ENCODE measurements at places on chromosomes 5 and 9.

- no peak for DNase-seq
Observed at GRCh38 chr9:114954956-114955582, 24.7 kb upstream of the TNFSF8 start.

DNA sequence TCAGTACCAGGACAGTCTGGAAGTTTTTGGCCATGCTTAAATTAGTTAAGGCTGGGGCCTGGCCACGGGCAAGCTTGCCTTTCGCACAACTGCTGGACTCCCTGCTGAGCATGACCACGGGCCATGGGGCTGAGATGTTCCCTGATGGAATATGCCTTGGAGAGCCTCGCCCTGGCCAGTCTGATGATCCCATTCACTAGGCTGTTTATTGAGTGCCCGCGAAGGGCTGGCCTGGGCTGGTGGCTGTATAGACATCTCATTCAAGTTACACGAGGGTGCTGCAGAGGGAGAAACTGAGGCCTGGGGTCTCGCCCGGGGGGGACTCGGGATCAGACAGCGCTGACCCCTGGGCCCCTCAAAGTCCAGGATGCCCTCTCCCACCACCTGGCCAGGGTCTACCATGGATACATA, 7.8 kb upstream of the RXRA start:
- no peak for DNase-seq

DNA sequence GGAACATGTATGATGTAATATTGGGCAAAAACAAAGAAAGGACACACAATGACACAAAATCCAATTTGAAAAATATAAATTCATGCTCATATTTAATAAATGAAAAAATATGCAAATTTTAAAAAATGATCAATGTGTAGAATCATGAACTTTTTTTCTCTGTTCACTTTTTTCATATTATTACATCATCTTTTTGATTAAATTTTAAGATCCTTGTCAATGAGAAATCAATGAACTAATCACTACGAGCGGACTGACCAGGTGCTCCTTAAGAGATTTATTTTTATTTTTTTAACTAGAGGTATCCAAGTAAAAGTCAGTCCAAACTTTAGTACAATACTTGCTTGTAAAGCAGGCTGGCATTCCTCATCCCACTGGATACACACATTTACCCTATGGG, 174.1 kb downstream of the CDK5RAP2 start:
- DNase-seq: no peak

GRCh38 chr5:52392321-52392720, 395.4 kb upstream of the ITGA1 start:
- DNase-seq: no peak

GRCh38 chr5:42880496-42881150, 68.9 kb upstream of the SELENOP start:
- no peak for DNase-seq

DNA sequence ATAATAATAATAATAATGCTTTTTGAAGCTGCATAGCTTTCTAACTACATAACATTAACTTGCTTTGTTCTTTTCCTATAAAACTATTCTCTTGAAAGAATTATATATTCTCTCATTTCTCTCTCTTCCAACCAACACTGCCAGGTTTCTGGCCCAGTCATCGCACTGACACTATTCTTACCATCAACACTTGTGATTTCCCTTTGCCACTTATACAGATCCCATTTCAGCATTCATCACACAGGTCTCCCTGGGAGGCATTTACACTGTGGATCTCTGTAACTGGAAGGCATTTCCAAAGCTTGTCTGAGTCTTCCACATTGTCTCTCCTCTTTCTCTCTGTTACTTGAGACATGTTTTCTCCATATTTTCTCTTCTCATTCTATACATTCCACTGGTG, 777.8 kb upstream of the ACO1 start:
- no peak for DNase-seq

GRCh38 chr9:84839541-84839940, 170.0 kb downstream of the NTRK2 start:
- peak; percentile 44 for DNase-seq

DNA sequence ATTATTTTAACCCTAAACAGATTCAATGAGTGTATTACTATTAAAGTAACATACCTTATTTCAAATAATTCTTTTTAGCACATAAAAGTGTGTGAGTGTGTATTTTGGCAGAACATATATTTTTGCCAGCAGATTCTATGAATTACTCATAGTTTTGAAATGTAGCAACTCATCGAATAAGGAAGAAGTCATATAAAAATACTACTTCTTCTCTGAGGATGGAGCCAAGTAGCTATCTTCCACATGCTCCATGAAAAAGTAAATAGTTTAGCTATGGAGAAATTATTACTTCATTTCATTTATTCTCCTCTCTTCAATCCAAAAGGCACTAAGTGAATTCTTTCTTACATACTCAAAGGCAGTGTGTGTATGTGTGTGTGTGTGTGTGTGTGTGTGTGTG, 1090.4 kb upstream of the CDH6 start:
- no peak for DNase-seq

GRCh38 chr5:55159763-55160492, at the start of gene GPX8:
TSS of gene GPX8 (plus strand) at chr5:55160171. CDS start at chr5:55160193, 22 bp downstream.
- peak; percentile 74 for DNase-seq

GRCh38 chr9:88737876-88738275, 202.9 kb downstream of the NXNL2 start:
- no peak for DNase-seq

- no peak for DNase-seq
Observed at GRCh38 chr5:171707442-171707792, 78.2 kb upstream of the SMIM23 start.

DNA sequence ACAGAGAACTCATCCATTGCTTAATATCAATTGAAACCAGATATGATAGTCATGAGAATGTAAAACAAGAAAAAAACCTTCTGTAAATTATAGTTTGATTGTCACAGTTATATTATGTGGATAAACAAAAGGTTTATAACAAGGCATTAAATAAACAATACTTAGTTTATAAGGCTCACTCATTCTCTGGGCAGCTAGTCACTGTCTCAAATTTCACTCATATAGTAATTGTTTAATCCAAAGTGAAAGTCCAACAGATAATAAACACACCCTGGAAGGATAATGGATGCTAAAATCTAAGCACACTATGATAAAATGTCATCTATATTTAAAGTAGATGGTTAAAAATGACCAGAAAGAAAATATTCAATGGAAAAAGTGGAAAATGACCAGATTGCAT, 30.8 kb upstream of the SLC12A2 start:
- DNase-seq: no peak

DNA sequence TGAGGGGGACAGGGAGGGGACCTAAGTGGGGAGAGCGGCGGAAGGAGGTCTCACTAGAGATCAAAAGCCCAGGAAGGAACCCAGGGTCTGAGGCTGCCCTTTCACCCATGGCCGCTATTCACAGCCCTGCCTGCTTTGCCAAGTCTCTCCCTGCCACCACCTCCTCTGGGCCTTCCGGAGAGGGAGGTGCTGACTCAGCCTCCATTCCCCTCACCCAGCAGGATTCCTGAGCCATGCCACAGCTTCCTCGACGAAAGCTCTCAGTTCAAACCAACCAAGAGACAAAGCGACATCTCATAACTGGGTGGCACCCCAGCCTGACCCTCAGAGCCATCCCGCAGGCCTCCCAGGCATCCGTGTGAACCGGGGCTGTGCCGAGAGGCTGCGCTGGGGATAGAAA, 36.7 kb downstream of the PAX5 start:
- no peak for DNase-seq

GRCh38 chr5:80114860-80115259, 79.7 kb downstream of the THBS4 start:
- DNase-seq: no peak

DNA sequence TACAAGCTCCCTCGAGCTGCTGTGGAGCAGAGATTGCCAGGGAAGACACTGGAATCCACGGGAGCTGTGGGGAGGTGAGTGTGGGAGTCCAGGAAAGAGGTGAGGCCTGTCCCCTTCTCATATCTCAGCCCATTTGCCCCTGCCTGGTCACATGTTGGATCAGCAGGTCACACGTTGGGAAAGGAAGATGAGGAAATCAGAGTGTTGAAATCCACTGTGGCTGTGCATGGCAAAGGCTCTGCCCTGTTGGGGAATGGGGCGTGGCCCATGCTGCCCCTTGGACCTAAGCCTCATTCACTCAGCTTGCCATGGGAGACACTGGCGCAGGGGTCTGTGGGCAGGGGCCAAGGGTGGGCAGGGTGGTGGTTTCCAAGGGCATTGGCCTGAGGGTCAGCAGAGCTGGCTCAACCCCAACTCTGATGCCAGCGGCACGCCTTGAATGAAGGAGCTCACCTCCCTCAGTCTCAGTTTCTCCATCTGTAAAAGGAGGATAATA, 85.4 kb upstream of the CPEB4 start:
- DNase-seq: no peak

GRCh38 chr5:72018143-72018803, 89.0 kb upstream of the MAP1B start:
- DNase-seq: no peak

GRCh38 chr5:14438195-14438606, 143.4 kb upstream of the OTULINL start:
- DNase-seq: no peak

GRCh38 chr5:172911628-172911880, 47.7 kb upstream of the RPL26L1 start:
- DNase-seq: no peak

DNA sequence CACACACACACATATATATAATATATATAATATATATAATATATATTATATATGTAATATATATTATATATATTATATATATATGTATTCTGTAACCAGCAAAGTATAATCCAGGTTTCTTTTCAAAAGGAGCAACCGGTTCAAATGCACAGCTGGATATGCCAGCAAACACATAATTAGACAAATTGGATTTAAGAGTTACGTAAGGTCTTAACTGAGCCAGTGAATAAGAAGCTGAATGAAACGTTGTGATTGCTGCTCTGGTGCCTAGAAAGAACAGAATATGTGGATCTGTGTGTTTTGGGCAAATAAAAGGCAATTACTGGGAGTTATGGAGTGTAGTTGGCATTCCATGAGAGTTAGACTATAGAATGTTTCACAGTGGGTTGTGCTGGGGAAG, 178.1 kb downstream of the SLF1 start:
- DNase-seq: no peak

DNA sequence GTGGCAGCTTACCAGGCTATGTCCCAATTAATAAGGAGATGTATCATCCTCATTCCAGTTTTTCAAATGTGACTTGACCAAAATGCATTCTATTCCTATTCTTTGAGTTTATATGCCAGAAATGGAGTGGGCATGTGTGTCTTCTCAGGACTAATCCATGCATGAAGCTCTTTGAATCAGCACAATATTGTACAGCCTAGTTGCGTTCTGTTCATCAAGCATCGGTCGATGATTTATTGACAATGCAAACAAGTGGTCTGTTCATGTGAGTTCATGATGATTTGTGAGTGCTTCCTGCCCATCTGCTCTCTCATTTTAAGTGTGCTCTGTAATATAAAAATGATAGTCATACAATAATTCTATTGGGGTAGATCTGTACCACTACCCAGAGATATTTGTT, 48.3 kb downstream of the PALM2AKAP2 start:
- DNase-seq: no peak

- DNase-seq: no peak
Observed at GRCh38 chr5:114310666-114311065, 51.2 kb upstream of the KCNN2 start.

GRCh38 chr9:5908918-5909317, 18.2 kb downstream of the MLANA start:
- DNase-seq: no peak

DNA sequence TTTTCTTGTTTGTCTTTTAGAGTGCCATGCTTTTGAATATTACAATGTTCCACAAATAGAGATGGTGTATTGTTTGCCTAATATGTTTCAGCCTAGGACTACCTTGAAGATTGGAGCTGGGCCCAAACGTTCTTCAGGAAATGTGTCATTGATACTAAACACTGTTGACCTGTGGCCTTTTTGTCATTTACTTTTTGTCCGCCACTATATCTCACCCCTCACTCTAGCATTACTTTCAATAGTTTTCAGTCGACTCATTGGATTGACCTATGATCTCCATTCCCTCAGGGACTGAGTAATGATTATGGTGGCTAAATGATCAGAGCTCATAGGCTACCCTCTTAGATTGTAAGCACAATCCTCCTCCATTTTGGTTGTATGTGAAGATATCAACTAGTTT, 115.8 kb downstream of the NUDT12 start:
- no peak for DNase-seq

DNA sequence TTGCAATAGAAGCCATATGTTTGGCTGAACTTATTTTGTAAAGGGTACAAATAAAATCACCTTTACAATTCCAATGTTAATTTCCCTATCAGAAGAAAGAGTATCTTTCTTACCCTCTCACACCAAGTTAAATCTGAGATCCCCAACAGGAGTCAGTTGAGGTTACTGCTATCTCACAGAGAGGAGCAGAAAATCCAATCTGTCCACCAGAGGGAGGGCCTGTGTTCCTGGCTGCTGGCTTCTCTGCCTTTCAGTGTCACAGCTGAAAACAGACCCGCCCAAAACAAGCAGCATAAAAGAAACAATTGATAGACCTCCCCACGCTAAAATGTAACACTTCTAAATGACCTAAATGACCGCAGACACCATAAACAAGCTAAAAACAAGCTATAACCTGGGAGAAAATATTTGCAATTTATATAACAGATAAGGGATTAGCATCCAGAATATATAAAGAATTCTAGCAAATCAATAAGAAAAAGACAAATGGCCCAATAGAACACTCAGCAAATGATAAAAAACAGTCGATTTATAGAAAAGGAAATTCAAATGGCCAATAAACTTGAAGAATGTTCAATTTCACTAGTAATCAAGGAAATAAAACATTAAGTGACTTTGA, 24.5 kb upstream of the MVB12B start:
- DNase-seq: no peak

DNA sequence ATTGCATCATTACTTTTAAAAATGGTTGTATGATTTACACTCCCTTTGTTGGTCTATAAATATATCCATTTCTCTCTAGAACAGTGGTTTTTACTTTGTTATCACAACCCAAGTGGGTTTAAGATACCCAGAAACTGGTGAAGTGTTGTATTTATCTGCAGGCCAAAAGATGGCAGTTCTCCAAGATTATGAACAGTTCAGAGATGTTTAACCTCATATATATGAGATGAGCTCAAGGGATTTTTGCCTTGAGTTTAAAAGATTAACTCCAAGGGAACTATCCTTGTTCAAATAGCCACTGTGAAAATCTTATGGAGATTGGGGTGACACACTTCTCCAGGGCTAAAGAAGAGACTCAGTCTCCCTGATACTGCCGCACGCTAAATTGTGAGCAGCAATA, 572.6 kb downstream of the TLE4 start:
- no peak for DNase-seq
